ENCODE measurements at places on chromosomes 1 and 21.

GRCh38 chr1:89041119-89041641 is 18.5 kb upstream of the GBP3 start:
- DNase-seq: peak; percentile 83

DNA sequence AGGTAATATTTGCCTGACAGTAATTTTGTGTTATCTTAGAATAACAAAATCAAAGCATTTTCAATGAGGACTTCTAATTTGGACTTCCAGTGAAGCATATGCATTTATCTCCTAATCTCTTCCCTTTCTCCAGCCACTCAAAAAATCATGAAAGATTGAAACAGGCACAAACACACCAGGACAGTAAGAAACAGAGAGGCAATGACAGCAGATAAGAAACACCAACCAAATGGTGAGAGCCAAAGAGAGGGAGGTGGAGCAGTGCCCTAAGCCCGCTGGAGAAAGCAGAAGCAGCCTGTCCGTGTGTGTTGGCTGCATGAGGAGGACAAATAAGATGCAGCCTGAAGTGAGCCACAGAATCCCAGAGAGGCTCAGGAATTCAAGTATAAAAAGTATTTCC is 39.0 kb downstream of the SLC44A3 start:
- DNase-seq: no peak

DNA sequence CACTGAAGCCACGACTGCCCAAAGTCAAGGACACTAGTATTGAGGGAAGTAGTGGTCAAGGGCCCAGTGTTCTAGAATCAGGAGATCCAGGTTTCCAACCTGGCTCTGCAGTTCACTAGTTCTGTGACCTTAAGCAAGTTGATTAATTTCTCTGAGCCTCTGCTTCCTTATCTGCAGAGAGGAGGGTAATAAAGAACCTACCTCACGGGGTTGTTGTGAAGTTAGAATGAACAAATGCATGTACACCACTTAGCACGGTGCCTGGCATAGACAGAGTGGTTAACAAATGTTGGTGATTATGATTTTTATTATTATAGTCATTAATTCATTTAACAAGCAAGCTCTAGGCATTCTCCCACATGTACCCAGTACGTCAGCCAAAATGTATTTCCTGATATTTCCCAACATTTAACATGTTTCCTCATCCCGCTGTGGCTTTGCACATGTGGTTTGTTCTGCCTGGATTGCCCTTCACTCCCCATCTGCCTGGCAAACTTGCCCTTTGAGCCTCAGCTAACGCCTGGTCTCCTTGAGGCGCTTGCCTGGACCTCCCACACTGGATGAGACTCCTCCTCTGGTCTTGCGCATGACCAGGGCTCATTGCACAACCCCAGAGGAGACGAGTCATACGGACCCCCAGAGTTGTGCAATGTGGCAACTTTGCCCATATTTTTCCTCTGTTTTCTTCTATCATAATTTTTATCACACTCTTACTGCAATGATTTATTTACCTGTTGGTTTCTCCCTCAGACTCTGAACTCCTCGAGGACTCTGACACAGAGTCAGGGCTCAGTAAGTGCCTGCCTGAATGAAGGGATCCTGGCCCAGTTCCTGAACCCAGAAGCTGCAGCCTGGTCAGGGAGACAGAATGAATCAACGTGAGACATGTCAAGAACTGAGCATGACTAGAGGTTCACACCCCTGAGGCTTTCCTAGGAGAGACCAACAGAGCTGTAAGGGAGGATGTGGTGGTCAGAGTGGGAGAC is 20.7 kb upstream of the MFSD2A start:
- peak; percentile 87 for DNase-seq

DNA sequence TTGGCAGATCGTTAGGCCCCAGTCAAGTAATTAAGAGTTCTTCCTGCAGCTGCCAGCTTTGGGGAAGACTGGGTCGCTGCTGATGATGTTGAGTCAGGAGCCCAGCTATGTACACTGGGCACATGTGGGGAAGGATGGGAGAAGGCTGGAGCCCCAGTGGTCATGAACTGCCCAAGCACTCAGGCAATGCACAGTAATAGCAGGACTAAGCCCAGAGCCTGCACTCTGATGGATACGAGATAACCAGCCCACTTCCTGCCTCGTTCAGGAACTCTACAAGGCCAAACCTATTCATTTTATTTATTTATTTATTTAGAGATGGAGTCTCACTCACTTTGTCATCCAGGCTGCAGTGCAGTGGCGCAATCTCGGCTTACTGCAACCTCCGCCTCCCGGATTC is 81.1 kb upstream of the BTG3 start:
- no peak for DNase-seq

DNA sequence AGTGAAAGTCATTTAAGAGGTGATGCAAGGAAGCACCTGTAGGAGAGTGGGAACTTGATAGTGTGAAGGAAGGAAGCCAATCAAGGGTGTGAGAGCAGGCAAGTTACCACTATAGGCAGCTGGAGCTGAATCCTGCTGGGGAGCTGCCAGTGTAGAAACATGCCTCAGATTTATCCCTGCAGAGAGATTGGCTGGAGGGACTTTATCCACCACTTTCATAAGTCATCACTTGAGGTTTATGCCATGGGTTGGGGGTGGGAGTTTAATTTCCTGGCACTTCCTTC is 443.6 kb downstream of the PLPP3 start:
- DNase-seq: no peak

GRCh38 chr1:233721004-233721595 is 107.2 kb downstream of the KCNK1 start:
- DNase-seq: no peak

GRCh38 chr1:245155272-245156040 is 671 bp downstream of the KIF26B start:
- peak; percentile 44 for DNase-seq

- DNase-seq: peak; percentile 90
Measured at GRCh38 chr1:40862008-40862863, at the start of gene CITED4. TSS of gene CITED4 (minus strand) at chr1:40862363. CDS start at chr1:40862127, 236 bp downstream.

DNA sequence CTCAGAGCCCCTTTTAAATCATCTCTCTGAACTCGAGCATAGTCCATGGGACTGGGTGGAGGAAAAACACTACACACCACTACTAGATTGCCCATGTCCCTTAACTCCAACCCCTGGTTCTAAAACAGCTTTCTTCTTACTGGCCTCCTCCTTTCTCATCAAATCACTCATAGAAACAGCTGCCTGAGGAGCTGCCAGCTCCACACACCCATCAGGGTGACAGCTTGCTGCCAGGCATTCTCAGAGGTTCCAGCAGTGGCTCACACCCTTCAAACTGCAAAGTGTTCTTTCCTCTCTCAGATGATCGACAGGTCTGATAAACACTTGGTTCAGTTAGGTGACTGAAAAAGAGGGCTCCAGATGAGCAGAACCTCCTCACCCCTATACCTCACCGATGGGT is 543.0 kb upstream of the PLXNA2 start:
- no peak for DNase-seq

- no peak for DNase-seq
Measured at GRCh38 chr1:204042516-204042915, 30.4 kb upstream of the SOX13 start.

GRCh38 chr1:19689085-19689757 is 24.5 kb downstream of the HTR6 start:
- no peak for DNase-seq

GRCh38 chr21:23402929-23403520 is 2204.3 kb downstream of the MRPL39 start:
- no peak for DNase-seq

DNA sequence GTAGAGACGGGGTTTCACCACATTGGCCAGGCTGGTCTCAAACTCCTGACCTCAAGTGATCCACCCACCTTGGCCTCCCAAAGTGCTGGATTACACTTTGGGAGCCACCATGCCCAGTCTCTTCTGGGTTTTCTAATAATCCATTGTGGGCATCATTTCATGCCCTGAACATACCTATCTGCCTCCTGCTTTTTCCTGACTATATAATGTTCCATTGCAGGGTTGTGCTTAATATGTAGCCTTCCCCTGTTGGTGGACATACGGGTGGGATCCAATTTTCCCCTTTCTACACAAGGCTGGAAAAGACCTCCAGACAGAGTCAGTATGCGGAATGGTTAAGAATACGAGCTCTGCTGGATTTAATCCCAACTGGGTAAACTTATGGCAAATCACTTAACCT is 3.5 kb upstream of the ZNF683 start:
- DNase-seq: no peak

DNA sequence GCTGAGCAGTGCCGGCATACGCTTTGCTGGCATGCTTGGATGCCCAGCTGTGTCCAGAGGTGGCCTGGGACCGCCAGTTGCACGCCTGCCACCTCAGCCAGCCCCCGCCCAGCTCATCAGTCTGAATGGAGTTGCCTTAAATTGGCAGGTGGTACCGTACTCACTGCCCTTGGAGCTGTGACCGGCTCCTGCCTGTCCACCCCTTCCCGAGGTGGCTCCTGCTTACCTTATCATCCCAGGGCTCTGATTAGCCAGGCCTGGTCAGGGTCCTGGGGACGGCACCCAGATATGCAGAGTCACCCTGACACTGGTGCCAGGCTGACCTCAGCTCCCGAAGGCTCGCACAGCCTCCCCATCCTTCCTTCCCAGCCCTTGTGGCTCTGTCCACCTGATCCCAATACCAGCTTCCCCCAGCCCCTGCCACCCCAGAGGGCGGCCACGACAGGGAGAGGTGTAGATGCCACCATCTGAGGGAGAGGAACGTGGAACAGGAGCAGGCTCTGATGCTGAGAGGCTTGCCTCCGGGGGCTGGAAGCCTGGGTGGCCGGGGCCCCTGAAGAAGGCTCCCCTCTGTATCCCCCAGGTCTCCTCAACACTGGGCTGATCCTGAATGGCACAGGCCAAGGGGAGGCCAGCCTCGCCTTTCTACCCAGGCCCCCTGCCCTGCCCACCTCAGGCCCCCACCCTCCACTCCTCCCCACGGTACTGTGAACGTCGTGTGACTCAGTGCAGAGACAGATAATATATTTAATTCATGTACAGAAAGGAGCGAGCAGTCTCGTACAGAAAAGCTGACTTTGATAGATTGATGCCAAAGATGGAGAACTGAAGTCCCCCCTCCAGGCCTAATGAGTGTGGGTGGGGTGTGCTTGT is 27.8 kb downstream of the CDK18 start:
- no peak for DNase-seq

DNA sequence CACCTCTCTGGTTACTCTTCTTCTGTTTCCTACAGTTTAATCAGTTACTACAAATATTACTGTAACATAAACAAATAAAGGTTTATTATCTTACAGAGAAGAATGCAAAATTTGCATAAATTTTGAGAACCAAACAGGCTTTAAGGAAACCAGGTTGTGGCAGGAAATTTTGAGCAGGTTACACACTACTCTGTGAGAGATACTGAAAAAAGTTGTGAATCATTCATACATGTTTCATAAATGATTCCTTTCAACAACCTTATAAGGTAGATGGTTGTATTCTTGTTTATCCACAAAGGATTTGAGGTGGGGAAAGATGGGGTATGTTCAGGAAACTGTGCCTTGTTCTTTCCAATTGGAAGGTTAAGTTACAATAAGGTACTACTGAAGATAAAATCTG is 58.6 kb downstream of the MAST2 start:
- DNase-seq: no peak

- no peak for DNase-seq
Measured at GRCh38 chr1:158552296-158552695, 1.9 kb downstream of the OR6Y1 start.

GRCh38 chr1:234217316-234217840 is 155.9 kb upstream of the COA6 start:
- no peak for DNase-seq

- no peak for DNase-seq
Measured at GRCh38 chr21:33893917-33894316, 21.7 kb downstream of the ATP5PO start.

GRCh38 chr1:40848530-40849189 is 13.5 kb downstream of the CITED4 start:
- DNase-seq: peak; percentile 66

DNA sequence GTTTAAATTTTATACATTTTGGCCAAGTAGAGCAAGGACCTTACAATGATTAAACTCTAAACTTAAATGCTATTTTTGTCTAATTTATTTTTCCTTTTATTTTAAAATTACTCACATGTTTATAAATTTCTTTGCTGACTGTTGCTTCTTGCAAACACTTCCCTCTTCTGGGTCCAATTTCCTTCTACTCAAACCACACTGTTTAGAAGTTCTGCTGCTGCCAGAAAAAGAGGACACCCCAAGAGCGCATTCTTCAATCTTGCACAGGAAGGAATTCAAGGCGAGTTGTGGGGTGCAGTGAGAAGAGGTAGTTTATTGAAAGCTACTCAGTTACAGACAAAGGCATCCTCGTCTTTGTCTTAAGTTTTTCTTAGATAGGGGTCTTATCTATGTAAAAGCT is 88.5 kb upstream of the NEK7 start:
- no peak for DNase-seq

- peak; percentile 29 for DNase-seq
Measured at GRCh38 chr21:45019076-45019886, 55.1 kb upstream of the ADARB1 start.

DNA sequence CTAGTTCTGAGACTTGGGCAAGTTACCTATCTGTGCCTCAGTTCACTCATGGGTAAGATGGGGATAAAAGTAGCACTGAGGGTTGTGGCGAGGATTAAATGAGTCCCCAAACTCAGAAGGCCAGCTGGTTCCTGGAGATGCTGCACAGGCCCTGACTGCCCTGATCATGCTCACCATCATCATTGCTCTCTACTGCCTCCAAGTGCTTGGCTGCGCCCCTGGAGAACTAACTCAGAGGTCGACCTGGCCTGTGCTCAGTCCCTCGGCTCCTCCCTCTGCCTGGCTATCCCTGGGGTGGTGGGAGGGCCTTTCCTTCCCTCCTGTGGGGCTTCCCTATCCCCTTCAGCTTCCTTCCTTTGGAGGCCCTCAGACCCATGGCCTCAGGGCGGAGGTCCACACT is 5.6 kb downstream of the SLC5A9 start:
- DNase-seq: no peak

DNA sequence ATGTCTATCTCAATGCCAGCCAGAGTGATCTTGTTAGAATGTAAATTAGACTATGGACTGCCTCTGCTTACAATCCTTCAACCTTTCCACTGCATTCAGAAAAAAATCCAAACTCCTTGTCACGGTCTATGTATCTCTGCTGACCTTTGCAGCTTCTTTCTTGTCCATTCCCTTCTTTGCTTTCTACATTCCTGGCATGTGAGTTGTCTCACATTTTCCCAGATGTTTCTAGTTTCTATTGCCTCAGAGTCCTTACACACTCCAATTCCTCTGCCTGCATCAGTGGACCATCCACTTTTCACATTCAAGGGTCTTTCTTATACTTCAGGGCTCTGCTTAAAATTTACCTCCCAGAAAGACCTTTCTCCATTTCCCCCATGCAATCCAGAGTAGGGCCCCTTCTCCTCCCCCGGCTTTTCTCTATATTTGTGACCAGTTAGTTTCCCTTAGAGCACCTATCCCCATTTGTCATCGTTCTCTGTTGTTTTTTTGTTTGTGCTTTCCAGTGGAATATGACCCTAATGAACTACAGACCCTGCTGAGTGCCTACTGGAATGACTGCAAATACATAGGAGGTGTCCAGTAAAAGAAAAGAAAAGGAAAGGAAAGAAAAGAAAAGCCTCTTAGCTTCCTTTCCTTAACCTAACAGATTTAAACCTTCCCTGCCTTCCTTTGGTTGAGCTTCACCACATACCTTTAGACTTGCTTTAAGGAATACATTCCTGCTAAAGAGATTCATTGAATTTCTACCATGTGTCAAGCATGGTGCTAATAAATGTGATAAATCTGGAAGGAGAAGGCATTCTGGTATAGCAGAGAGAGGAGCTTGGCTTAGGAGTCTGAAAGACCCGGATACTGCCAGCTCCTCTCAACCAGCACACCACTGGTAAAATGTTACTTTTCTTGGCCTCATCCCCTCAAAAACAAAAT is 102.0 kb downstream of the DIRAS3 start:
- DNase-seq: peak; percentile 87
